Spleen (tissue), 13 donors: ENCODE measurements at places on chromosomes 16 and 17.

DNA sequence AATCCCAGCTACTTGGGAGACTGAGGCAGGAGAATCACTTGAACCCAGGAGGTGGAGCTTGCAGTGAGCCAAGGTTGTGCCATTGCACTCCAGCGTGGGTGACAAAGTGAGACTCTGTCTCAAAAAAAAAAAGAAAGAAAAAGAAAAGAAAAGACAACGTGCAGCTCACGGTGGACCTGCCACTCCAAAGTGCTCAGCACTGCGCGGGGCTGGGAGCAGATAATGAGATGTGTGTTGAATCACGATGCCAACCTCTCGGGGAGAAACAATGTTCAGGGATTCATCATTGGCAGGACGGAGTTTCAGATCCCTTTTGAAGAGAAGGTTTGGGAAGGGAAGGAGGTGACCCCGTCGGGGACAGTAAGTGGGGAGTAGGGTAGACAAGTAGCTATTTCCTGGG is 19.2 kb downstream of the WFDC1 start:
- no peaks in the 10 kb centered on the region for H3K4me1 ChIP-seq
- no peaks in the 10 kb centered on the region for H3K36me3 ChIP-seq
- no peak overlapping the region for H3K4me3 ChIP-seq
- peaks cover 10% of the 10 kb centered on the region for H3K27me3 ChIP-seq
- DNase-seq = no peak

- H3K4me3 ChIP-seq = no peak overlapping the region
- H3K27ac ChIP-seq = peak overlapping the region; percentile 24
- H3K27me3 ChIP-seq = no peaks in the 10 kb centered on the region
- peak; percentile 96 for DNase-seq
- no peaks in the 10 kb centered on the region for H3K36me3 ChIP-seq
These were observed 58.8 kb downstream of the SMG6 start for GRCh38 chr17:2244545-2245525.

DNA sequence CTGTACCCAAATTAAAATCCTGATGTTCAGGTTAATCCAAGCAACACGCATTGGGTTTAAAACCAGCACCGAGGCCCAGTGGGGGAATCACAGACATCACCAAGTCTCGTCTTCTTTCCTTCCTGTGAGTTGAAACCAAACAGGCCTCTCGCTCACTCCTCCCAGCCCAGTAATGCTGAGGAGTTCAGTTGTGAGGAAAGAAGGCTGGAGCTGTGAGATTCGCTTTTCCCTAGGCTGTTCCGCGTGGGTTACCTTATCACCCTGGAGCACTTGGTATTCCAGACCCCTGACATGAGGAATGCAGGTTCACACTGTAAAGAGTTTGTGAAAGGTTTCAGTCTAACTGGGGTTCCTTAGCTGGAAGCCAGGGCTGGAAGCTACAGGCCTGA is 20.8 kb downstream of the CIBAR2 start:
- DNase-seq = no peak
- H3K36me3 ChIP-seq = peaks cover 14% of the 10 kb centered on the region

DNA sequence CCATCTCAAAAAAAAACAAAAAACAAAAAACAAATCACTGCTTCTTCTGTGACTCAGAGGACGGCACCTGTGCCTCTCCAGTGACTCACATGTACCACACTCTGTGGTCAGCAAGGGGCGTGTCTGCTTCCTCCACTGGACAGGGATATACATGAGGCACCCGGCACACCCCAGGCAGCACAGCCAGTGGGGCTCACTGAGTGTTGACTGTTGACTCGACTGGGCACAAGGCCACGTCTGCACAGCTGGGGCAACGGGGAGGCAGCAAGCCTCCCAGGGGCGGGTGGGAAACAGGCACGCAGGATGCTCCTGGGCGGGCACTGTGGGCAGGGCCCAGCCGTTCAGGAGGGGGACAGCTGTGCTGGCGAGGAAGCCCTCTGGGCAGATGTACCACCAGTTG is 64.1 kb downstream of the TIMM22 start:
- H3K4me1 ChIP-seq = no peaks in the 10 kb centered on the region
- H3K4me3 ChIP-seq = no peak overlapping the region
- DNase-seq = no peak
- no peak overlapping the region for H3K27ac ChIP-seq

- peaks cover 13% of the 10 kb centered on the region for H3K4me1 ChIP-seq
- no peaks in the 10 kb centered on the region for H3K36me3 ChIP-seq
- no peaks in the 10 kb centered on the region for H3K27me3 ChIP-seq
- H3K27ac ChIP-seq = no peak overlapping the region
- no peak overlapping the region for H3K4me3 ChIP-seq
- no peak for DNase-seq
These were observed 126.6 kb downstream of the LAT start for GRCh38 chr16:29111421-29111820.

DNA sequence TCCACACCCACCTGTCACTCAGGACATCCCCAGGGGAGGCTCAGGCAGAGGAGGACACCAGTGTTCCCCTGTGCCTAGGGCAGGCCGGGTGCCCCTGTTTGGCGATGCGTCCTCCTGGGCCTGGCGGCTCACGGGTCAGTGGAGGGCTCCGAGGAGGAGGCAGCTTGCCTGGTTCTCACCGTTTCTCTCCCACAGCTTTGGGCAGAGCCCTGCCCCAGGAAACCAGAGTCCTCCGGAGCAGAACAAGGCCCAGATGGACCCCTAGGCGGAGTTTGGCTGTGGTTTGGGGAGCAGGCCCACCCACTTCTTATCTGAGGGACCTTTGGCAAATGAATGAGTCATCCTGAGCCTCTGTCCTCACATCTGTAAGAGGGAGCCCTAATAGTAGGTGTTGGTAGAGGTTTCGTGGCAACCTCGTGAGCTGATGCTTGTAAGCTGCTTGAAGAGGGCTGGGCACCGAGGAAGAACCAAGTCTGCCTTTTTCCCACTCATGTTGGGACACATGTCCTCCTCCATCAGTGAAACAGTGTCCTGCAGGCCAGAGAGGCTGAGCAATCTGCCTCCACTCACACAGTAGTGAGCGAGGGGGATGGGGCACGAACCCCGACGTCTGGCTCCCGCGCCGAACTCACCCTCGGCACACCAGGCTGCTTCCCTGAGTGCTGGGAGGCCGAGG is 247.0 kb upstream of the CIBAR2 start:
- H3K36me3 ChIP-seq = no peaks in the 10 kb centered on the region
- no peaks in the 10 kb centered on the region for H3K27me3 ChIP-seq
- no peak overlapping the region for H3K4me3 ChIP-seq
- H3K4me1 ChIP-seq = peaks cover 15% of the 10 kb centered on the region

DNA sequence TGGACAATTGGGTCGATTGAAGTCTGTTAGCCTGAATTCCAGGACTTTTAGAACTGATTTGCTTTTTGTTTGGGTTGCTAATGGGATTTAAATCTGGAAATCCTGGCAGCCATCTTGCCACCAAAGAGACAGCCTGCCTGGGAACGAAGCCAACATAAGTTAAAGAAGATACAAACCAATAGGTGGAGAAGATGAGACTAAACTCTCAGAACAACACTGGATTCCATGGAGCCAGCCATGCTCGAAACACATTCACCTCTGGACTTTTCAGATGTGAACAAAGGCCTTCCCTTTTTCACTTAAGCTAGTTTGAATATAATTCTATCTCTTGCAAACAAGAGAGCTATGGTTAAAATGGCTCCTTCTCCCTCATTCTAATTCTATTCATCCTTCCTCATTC is 135.9 kb downstream of the TOX3 start:
- H3K27me3 ChIP-seq = no peaks in the 10 kb centered on the region
- no peak overlapping the region for H3K27ac ChIP-seq
- H3K36me3 ChIP-seq = no peaks in the 10 kb centered on the region
- H3K4me1 ChIP-seq = no peaks in the 10 kb centered on the region

- H3K27me3 ChIP-seq = no peaks in the 10 kb centered on the region
- no peaks in the 10 kb centered on the region for H3K36me3 ChIP-seq
- no peak overlapping the region for H3K4me3 ChIP-seq
These were observed 6.8 kb downstream of the ANKFY1 start for GRCh38 chr17:4256952-4257351.

GRCh38 chr16:57054338-57054737 is 38.0 kb upstream of the CPNE2 start:
- H3K4me1 ChIP-seq = peaks cover 5% of the 10 kb centered on the region
- no peak overlapping the region for H3K4me3 ChIP-seq
- H3K27ac ChIP-seq = no peak overlapping the region
- peaks cover 80% of the 10 kb centered on the region for H3K36me3 ChIP-seq

DNA sequence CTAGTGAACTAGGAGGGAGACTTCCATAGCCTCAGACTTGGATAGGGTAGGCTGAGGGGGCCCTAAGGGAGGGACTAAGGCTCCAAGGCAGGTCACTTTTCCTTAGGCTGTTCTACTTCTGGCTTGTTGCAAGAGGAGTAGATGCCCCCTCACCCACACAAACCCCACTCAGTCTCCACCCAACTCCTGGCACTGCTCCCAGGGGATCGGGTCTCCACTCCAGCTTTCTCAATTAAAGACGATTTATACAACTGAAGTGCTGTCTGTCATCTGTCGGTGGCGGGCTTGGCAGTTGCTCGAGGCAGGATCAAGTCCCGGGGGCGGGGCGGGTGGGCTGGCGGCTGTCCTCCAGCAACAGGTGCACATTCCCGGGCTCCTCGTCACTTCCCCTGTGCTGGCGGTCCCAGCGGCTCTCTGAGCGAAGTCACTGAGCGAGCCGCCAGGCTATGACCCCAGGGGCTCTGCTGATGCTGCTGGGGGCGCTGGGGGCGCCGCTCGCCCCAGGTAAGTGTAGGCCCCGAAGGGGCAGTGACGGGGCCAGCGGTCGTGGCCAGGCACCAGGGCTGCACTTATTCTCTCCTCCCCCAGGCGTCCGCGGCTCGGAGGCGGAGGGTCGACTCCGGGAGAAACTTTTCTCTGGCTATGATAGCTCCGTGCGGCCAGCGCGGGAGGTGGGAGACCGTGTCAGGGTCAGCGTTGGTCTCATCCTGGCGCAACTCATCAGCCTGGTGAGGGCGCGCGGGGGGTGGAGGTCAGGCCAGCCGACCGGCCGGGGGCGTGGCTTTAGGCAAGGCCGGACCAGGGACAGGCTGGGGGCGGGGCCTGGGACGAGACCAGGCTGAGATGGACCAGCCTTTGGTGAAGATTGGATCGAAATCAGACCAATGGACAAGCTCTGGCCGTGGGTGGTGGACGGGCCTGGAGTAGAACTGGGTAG is at the start of gene CHRNB1:
Gene CHRNB1, plus strand, starts transcription at position 380 of the 937 bp plus-strand sequence. Its CDS starts 67 bp downstream, at position 447.
- peak; percentile 92 for DNase-seq
- peak within 1 kb of the TSS; percentile 26 for H3K27ac ChIP-seq
- H3K4me3 ChIP-seq = peak within 1 kb of the TSS; percentile 67
- H3K27me3 ChIP-seq = peaks cover 35% of the 10 kb centered on the region
- no peaks in the 10 kb centered on the region for H3K36me3 ChIP-seq

GRCh38 chr17:17513626-17514025 is 17.4 kb upstream of the RASD1 start:
- DNase-seq = no peak
- H3K36me3 ChIP-seq = no peaks in the 10 kb centered on the region
- H3K4me1 ChIP-seq = no peaks in the 10 kb centered on the region
- H3K27me3 ChIP-seq = no peaks in the 10 kb centered on the region

DNA sequence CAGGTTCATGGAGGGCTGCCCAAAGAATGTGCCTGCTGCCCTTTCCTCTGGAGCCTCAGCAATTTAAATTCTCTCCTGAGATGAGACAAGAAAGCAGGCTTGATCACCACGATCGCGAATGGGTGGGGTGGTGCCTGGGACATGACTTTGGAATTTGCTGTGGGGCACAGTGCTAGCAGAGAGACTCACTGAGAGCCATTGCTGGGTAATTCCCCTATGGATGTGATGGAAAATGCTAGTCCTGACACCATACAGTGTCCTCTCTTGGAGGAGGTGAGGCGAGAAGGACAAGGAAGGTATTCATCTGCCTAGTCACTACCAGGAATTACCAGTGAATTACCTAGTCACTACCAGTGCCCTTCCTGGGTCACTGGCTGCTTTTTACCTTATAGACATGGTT is 15.5 kb downstream of the FAM20A start:
- no peaks in the 10 kb centered on the region for H3K36me3 ChIP-seq
- no peak for DNase-seq
- H3K27me3 ChIP-seq = no peaks in the 10 kb centered on the region
- no peaks in the 10 kb centered on the region for H3K4me1 ChIP-seq
- no peak overlapping the region for H3K4me3 ChIP-seq

GRCh38 chr17:4488989-4489595 is 9.6 kb upstream of the SPNS2 start:
- peaks cover 13% of the 10 kb centered on the region for H3K4me1 ChIP-seq
- H3K4me3 ChIP-seq = no peak overlapping the region
- H3K36me3 ChIP-seq = no peaks in the 10 kb centered on the region
- no peak for DNase-seq
- H3K27me3 ChIP-seq = no peaks in the 10 kb centered on the region

DNA sequence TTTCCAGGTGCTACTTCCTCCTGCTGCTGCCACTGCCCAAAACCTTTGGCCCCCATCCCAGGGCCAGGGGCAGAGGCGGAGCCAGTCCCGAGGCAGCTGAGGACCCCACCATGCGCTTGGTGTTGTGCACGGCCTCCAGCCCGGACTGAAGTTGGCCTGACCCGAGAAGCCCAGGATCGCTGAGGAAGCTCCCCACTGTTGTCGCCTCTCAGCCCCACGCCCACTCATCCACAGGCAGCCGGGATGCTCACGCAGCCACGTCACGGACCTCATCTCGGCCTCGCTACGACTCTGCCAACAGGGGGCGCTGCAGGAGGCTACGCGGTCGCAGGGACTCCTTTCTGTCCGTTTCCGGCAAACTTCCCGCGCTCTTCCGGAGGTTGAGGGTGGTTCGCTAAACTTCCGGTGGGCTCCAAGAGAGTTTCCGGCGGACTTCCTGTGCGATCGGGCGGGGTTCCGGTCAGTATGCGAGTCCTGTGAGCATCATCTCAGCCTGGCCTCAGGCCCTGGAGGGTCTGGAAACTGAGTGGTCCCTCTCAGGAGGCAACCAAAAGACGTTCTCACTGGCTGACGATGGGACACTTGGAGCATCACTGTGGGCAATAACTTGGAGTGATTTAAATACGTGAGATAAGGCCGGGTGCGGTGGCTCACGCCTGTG is 12.4 kb downstream of the ZG16B start:
- peak overlapping the region; percentile 71 for H3K27ac ChIP-seq
- DNase-seq = peak; percentile 89
- H3K36me3 ChIP-seq = no peaks in the 10 kb centered on the region
- H3K4me1 ChIP-seq = peaks cover 14% of the 10 kb centered on the region
- H3K4me3 ChIP-seq = no peak overlapping the region

GRCh38 chr16:4051591-4051990 is 64.7 kb downstream of the ADCY9 start:
- DNase-seq = no peak
- H3K4me1 ChIP-seq = peaks cover 16% of the 10 kb centered on the region
- no peaks in the 10 kb centered on the region for H3K27me3 ChIP-seq
- H3K36me3 ChIP-seq = no peaks in the 10 kb centered on the region
- no peak overlapping the region for H3K27ac ChIP-seq
- H3K4me3 ChIP-seq = no peak overlapping the region
